ENCODE measurements at places on chromosomes 6 and 20.

DNA sequence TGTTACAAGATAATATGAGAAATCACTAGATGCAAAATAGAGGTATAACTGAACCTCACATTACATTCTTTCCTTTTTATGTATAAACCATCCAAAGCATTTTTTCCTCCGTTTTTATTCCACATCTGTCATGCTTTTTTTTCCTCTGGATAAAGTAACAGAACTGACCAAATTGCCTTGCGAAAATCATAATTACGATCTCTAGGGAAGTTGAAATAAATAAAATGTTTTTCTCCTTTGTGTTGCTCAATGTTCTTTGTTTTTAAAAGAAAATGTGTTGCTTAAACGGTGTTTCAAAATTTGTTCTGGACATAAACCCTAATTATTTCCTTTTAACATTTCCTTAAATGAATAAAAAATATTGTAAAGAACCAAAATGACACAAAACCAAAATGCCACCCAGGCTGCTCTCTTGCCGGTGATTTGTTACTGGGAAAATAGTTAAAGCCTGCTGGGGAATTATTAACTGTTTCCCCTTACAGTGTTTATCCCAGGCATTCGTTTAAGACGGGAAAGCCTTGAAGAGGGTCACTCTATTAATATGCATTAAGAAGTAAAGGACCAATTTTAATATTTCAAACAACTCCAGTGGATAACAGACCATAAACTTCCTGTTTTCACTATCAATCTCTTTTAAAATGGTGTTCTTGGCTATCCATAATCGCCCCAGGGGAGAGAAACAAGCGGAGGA, 1.7 kb upstream of the ADGRB3 start:
- DNase-seq: no peak

DNA sequence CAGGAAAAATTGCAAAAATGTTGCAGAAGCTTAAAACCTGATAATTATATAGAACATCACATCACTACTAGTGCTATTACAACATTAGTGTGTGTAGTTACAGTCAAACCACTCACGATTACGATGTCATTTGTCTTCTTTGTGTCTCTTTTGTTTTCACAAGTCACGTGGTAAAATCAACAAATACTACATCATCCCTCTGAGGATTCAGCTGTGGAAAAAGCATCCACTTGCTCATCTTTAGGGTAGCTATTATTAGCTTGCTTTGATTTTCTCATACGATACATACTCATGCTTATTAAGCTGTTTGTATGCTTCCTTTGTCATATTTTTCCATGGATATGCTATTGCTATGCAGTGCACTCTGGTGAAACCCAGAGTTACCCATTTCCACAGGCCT, 22.2 kb upstream of the ATXN1 start:
- no peak for DNase-seq

- DNase-seq: no peak
These were observed 634.7 kb downstream of the MAFB start for GRCh38 chr20:40054311-40054710.

DNA sequence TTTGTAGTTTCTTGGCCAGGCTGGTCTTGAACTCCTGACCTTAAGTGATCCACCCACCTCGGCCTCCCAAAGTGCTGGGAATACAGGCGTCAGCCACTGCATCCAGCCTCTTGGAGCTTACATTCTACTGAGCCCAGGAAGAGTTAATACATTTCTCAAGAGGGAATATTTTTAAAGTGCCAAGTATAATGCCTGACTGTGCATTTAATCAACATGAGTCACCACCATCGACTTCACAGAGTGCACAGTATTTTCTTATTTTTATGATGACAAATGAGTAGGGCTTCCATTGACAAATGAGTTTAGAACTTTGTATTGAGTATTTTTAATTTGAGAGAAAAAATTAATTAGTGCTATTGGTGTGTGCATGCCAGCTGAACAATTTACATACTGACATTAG, 72.2 kb downstream of the SASH1 start:
- no peak for DNase-seq

- peak; percentile 71 for DNase-seq
These were observed 40.6 kb downstream of the TOX2 start for GRCh38 chr20:43955062-43955749.

DNA sequence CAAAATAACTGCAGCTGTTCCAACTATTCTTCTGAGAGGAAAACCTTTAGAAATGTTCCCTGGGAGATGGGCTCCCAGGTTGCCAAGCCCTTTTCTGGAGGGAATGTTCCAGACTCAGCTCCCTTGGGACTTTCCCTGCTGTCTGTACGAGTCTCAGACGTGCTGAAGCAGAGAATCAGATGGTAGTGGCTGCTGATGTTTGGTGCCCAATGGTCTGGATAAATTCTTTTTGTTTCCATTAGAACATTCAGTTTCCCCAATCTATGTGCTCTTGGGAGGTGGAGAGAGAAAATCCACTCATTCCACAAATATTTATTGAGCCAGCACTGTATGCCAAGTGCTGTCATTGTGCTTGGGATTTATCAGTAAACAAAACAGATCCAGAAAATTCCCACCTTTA, 40.0 kb downstream of the SNHG17 start:
- no peak for DNase-seq

- no peak for DNase-seq
These were observed 37.1 kb upstream of the FILIP1 start for GRCh38 chr6:75530696-75531095.

DNA sequence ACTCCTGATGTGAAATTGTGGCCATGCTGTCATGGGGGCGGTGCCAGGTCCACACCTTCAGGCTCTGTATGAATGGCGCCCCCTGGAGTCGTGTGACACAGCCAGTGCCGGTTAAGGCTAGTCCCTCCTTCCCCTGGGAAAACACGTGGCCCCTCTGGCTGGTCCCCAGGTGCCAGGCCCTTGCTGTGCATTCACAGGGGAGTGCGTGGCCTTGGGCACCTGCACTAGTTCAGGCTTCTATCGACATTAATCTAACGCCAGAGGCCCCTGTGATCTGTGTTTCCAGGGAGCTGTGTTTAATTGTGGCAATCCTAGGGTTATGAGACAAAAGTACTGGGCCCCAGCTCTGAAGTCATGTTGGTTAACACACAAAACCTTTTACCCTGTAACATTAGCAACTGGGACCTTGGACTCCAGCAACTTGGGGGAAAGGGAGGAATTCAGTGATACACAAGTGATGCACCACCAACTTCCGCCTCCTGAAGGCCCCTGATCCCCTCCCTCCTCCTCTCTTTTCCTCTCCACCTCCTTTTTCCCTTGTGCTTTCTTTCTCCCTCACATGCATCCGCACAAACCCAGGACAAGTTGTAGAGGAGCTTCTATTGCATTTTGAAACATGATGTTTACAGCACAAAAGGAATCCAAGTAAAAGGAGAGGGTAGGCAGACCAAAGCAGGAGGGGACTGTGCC, 74.0 kb downstream of the SSR1 start:
- DNase-seq: peak; percentile 77

DNA sequence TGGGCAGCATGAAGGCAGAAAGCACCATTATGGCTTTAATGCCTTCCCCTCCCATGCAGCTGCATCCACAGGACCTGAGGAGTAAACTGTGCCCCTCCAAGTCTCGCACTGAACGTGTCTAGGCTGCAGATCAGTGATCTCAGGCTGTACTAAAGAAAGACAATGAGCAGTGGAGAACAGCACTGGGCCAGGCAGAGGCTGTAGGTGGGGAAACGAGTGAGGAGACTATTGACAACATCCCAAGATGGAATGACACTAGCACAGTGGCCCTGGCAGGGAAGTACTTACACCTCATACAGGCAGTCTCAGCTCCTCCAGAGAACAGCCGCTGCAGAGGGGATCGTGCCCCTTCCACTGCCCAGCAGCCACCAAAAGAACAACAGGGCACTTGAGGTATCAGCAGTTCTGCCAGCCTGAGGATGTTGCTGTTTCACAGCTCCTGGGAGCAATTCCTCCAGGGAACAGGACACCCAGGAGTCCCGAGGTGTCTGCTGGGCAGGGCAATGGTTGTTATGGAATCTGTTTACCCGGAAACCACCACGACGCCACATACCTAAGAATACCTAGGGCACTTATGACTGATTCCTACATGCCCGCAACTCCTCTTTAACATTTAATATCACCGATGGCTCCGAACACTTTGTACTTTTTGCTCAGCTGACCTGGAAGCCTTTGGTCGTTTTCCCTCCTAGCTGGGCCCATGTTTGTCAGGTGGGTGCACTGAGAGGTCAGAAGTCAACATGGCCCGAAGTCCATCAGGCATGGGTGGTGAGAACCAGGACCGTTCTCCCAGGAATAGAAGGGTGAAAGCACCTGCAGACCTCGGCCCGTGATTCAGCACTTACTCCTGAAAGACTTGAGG, 79.1 kb downstream of the SLC22A23 start:
- DNase-seq: no peak

DNA sequence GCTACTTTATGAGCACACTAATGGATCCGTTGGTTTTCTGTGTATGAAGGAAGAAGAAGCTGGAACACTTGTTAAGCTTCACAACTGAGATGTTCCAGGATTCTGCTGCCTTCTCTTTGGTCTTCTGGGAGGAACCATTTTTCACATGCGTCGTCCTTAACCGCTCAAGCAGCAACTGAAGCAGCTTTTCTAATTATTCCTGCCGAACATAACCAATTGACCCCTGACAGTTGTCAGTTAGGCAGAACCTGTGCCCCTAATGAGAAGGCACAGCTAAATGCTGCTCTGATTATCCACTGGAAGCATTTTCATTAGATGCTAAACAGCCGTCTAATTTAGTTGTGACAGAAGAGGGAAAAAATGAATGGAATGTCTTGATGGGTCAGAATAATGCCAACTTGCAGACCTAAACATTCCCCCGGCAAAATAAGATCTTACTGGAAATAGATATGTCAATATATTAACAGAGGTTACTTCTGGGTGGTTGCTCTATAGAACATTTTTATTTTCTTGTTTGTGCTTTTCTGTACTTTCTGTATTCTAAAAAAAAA, 85.0 kb upstream of the SMLR1 start:
- DNase-seq: no peak

GRCh38 chr6:134315974-134316441, 1.9 kb downstream of the SGK1 start:
- no peak for DNase-seq

- DNase-seq: no peak
These were observed 1.2 kb upstream of the CD164 start for GRCh38 chr6:109383438-109383940.

DNA sequence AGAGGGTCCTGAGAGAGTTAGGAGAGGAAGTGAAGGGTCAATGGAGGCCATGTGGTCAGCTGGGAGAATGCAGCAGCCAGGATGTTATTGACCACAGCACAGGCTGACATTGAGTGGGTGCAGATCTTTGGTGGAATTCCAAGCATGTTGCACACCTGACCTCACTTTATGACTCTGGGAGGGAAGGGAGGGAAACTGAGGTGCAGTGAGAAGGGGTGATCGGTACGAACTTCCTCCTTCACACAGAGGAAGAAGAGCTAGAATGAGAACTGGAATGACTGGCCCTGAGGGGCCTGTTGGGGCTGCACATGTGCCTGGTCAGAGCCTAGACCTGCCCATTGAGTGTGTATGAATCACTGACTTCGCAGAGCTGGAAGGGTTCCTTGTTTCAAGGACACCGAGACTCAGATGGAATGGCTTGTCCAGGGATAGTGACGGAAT, 9.8 kb downstream of the FAM83D start:
- DNase-seq: no peak

DNA sequence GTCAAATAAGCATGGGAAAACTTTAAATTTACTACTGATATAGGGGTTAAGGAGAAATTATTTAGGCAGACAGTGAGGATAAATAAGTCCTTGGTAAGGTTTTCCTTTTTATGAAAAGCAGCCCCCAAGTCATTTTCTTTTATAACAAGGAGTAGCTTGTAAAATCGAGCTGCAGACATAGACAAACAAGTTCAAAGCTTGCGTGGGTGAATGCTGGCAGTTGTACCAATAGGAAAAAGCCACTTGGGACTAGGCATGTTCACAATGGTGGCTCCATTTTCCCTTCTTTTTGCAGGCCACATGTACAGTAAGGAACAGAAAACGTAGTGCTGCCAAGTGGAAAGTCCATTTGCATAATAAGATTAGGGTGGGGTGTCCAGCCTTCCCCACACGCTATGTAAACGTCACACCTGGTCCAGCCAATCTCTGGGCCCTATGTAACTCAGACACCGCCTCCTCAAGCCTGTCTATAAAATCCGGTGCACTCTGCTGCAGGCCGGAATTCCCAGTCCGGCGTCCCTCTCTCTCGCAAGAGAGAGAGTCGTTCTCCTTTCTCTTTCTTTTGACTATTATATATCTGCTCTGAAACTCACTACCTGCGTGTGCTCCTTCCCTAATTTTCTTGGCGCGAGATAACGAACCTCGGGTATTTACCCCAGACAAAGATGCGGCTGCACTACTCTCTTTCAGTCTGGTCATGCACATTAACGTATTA, 217.1 kb upstream of the MAN1A1 start:
- DNase-seq: no peak

GRCh38 chr6:24060982-24061754, 64.8 kb upstream of the NRSN1 start:
- DNase-seq: no peak

- DNase-seq: no peak
These were observed 216.9 kb downstream of the GMDS start for GRCh38 chr6:2028457-2029038.

- no peak for DNase-seq
These were observed 40.4 kb upstream of the COL10A1 start for GRCh38 chr6:116166369-116166768.

GRCh38 chr6:131524695-131525336, 48.2 kb upstream of the ARG1 start:
- DNase-seq: no peak

DNA sequence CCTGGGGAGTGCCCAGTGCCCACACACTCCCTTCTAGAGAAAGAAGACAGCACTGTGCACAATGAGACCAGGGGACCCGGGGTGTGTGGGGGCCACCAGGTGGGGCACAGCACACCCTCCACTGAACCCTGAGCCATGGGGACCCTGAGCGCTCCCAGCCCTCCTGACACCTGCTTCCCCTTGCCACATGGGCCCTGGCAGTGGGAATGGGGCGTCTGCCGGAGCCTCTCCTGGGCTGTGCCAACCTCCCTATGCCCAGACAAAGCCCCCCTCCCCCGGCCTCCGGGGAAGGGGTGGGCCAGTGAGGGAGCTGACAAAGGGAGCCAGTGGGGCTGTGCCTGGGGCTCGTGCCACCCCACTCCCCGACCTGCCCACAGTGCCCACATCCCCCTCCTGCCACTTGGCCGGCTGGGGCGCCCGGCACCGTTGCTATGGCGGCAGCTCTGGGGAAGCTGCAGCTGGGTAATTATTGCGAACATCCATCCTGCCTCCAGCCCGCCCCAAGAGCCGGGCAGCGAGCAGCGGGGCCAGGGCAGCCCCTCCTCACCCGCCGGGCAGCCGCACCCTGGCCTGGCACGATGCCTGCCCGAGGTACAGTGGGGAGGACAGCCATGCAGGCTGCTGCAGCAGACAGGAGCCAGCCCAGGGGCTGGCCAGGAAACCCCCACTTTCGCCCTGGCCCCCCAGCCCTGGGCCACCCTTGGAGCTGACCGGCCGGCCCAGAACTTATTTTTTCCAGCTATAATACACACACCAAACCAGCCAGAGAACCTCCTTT, 41.9 kb upstream of the NOL4L start:
- no peak for DNase-seq

GRCh38 chr20:32580970-32581838, 3.9 kb downstream of the NOL4L start:
- DNase-seq: no peak

Data from stimulated activated CD4-positive, alpha-beta T cell treated with anti-CD3 and anti-CD28 coated beads, Interleukin-1b, Interleukin-23, amount 100 ng/mL, for 48 hours (primary cell).